Activated CD4-positive, alpha-beta memory T cell treated with anti-CD3 and anti-CD28 coated beads for 36 hours (primary cell): ENCODE measurements at places on chromosomes 5 and 9.

DNA sequence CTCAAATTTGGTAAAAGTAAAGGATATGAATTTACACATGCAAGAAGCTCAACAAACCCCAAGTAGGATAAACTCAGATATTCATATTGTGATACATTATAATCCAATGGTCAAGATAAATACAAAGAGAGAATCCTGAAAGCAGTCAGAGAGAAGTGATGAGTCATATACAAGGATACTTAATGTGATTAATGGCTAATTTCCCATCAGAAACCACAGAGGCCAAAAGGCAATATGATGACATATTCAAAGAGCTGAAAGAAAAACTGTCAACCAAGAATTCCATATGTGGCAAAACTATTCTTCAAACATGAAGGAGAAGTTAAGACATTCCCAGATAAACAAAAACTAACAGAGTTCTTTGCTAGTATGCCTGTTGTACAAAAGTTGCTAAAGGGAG is 19.5 kb upstream of the IRF1 start:
- no peak for DNase-seq

- DNase-seq, result no peak
These were observed 188.9 kb downstream of the PDZD2 start for GRCh38 chr5:31827867-31828266.

- no peak for DNase-seq
These were observed 15.1 kb upstream of the GCNT4 start for GRCh38 chr5:75067434-75067833.

GRCh38 chr9:114385397-114386181 is 2.2 kb downstream of the AKNA start:
- peak; percentile 95 for DNase-seq

DNA sequence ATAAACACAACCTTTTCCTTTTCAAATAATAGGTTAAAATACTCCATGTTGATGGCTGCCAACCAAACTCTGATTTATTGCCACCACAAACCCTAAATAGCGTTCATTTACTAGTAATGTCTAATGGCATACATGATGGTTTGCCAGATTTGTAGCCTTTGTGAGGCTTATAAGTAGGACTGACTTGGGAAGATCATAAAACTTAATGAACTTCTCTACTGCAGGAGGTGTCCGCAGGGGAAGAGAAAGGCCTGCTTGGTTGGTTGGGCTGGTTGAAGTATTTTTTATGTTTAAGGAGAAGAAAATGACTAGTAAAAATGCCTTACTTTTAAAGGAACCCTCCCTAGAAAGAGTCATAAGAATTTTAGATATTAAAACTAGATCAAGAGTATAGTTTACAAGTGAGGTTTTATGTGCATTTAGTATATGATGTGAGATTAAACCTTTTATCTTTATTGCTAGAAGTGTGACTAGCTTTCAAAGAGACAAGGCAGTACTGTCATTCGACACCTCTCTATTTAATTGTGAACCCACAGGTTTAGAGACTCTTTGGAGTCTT is 5.0 kb downstream of the PBX3 start:
- no peak for DNase-seq
